Activated CD4-positive, alpha-beta T cell treated with anti-CD3 and anti-CD28 coated beads for 36 hours (primary cell): ENCODE measurements at places on chromosomes 1 and 21.
A peak's percentile ranks its signal among the peaks of the same experiment; 100 is the strongest.

GRCh38 chr1:235078480-235079381, 49.9 kb downstream of the TOMM20 start:
- no peak for DNase-seq

DNA sequence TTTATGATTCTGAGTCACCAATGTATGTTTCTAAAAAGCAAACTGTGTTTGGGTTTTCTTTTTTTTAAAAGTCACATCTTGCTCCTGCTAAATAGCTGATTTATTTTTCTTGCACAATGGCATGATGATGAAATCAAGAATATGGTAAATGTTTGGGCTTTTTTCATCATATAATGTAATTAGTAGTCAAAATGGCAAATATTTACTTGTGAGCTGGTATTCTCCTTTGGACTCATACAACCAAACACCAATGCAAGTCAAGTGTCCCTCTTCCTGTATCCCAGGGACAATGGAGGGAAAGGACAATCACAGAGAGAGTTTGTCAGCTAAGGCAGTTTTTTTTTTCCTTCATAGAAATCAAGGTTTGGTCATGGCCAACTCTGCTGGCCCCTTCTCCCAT, 94.6 kb upstream of the RALGPS2 start:
- DNase-seq, result no peak

DNA sequence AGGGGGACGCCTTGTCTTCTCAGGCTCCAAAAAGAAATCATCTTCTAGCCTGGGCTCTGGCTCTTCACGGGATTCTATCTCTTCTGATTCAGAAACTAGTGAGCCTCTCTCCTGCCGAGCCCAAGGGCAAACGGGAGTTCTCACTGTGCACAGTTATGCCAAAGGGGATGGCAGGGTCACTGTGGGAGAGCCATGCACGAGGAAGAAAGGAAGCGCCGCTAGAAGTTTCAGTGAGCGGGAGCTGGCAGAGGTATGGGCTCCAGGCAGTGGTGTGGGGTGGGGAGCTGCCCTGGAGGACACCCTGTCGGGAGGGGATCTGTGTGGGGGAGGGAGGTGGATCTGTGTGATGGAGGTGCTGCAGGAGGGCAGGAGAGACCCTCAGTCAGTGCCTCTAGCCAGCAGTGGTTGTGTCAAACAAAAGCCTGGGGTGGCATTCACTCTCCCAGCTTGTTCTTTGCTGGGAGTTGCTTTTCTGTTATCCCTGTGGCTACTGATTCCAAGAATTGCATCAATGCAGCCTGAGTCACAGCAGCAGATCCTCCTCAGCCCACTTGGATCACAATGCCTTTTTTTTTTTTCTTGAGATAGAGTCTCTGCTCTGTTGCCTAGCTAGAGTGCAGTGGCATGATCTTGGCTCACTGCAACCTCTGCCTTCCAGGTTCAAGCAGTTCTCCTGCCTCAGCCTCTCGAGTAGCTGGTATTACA, 21.8 kb downstream of the KDM4A start:
- DNase-seq, result no peak

- no peak for DNase-seq
These were observed 61.7 kb downstream of the CHD5 start for GRCh38 chr1:6118415-6118814.

- no peak for DNase-seq
These were observed 2.5 kb upstream of the CD160 start for GRCh38 chr1:145716641-145717345.

DNA sequence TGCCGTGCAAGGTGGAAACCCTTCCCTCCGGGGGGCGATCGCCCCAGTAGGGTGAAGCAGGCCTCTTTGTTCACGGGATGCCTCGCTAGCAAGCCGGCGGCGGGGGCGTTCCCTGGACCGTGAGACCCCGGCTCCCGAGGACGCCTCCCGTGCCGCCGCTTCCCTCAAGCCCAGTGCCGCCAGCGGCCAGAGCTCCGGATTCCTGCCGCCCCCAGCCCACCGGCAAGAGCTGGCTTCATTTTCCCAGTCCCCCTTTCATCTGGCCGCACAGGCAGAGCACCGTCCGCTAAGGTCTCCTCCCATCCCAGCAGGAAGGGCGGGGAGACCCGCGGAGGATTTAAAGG, 16.3 kb downstream of the IER5 start:
- peak; percentile 61 for DNase-seq

DNA sequence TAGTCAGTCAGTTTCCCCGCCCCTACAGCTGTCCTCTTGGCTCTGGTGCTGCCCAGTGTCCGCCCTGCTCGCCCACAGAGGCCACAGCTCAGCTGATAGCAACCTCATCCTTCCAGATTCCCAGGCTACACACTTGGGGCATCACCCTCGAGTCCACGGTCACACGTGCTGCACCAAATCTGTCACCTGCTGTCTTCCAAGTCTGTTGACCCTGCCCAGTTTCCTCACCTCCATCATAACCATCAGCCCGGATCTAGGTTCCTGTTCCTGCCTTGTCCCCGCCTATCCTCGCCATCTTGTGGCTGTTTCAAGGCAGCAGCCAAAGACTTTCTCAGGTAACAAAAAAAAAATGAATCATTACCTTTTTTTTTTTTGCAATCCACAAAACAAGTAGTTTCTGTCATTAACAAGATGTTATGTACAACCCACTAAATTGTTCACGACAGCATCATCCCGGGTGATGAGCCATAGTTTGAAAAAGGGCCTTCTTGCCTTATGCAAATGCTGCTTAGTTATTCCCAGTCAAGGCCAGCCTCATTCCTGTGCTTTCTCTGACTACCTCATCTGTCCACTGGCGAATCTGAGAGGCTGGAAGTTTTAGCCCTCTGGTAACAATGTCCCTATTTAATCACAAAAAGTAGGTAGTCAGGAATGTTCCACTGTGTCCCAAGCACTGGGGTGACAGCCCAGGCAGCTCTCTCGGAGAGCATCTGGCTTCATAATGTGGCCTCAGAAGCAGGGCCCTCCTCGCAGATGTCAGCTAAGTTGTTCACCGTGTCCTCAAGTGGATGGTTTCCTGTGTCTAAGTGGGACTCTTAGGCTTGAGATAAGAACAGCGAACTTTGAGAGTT, 4.9 kb upstream of the MIIP start:
- DNase-seq, result peak; percentile 34

GRCh38 chr21:30942192-30942591, 60.8 kb upstream of the KRTAP11-1 start:
- DNase-seq, result no peak

DNA sequence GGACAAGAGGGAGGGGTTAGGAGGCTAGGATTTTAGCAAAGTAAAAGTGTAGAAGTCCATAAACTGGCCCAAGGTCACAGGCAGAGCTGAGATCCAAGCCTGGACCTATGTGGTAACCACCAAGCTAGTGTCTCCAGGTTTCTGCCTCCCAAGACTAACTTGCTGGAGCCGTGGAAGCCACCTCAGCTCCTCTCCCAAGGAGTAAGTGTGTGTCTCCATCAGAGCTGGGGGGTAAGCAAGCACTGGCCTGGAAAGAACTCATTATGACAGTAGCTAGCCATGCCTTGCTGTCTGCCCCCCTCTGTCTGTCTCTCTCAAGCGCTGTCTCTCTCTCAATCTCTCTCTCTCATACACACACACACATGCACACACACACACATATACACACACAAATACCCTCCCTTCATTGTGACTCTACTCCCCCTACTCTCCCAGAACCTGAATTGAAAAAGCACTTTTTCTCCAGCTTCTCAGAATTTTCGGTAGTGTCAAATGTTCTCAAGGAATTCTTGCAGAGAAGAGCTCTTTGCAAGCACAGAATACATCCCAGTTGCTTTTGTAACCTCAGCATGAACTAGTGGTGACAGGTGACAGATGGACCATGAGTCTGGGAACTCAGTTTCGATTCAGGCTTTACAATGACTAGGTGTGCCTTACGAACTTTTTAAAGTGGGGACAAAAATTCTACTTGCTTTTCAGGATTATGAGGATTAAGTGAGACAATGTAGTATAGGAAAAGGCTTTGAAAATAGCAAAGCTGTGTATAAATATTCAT, 238.0 kb upstream of the FGGY start:
- no peak for DNase-seq

GRCh38 chr21:44947111-44947929, 7.5 kb downstream of the SLX9 start:
- DNase-seq, result no peak

GRCh38 chr1:52239708-52240001, 97.8 kb downstream of the ZFYVE9 start:
- DNase-seq, result no peak

DNA sequence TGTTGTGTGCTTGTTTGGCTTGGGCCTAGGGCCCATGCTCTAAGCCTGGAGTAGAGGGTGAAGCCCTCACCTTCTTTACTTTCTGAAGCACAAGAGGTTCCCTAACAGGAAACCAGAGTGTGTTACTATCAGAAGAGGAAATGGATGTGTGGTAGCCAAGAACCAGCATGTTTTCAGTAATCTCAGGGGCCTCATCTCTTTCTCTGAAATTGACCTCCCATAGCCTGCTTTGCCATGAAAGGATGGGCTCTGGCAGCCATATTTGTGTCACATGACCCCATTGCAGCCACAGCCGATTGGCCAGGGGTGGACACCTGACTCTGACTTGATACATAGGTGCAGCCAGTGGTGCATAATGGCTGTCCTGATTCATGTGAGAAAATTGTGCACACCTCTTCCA, 18.6 kb downstream of the A3GALT2 start:
- DNase-seq, result peak; percentile 58

DNA sequence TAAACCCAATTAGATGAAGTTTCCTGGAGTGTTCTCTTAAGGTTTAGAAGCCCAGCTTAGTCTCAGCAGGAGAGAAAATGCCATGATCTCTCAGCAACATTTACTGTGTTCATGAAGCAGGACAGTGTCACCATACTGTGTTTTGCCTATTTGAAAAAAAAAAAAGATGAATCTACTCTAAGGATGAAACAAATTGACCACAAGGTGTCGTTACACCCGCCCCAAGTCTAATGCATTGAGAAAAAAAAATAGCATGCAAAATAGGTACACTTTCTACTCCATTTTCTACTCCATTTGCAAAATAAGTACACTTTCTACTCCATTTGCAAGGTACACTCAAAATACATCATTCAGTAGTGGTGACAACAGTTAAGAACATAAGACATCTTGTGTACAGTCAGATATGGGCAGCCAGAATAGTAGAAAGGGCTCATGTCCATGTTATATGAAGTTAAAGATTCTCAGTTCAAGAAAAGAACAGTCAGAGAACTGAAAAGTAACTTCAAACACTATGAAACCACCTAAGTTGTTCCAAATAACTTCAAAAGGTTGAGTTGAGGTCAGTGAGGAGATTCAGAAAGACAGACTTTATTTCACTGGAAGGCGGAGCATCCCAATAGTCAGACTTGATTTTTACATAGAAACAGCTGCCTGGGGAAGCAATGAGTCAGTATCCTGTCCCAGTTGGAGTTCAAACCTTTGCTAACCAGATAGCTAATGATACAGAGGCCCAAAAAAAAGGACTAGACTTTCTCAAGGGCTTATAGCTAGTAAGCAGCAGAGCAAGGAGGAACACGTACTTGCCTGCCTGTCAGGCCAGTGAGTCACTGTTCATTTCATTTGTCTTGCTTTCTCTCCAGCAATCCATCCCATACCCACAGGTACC, 13.3 kb downstream of the PLPPR5 start:
- DNase-seq, result peak; percentile 43

- DNase-seq, result no peak
These were observed 959.0 kb downstream of the PLA2G4A start for GRCh38 chr1:187787736-187788135.

DNA sequence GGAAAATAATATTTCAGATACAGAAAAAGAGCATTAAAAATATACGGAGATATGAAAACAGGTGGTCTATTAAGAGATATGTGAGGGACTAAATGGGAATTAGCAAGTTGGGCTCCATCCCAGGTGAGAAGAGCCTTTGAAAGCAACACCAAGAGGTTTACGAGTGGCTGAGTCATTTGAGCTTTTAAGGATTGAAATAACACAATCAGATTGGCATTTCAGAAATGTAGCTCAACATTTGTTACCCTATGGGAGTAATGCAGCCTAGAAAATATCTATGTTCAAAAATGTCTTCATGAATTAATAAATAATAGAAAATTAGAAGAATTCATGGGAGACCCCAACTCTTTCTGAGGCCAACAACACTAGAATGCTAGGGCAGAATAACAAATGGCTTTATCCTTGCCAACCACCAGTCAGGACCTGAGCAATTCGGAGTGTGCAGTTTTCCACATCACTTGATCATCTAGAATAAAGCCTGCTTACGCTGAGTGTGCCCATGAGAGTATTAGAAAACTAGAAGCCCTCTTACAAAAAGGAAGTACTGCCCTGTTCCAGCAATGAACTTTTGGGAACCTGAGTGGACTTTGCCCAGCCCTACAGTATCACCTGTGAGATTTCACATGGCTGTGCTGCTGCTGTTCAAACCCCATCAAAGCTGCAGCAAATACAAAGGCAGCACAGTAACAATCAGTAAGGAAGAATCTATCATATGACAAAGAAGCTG, 538.0 kb upstream of the CAMK1G start:
- no peak for DNase-seq

- DNase-seq, result no peak
These were observed 37.1 kb downstream of the EEIG2 start for GRCh38 chr1:108597041-108597440.

- no peak for DNase-seq
These were observed 8.9 kb upstream of the PRMT6 start for GRCh38 chr1:107047602-107048001.

DNA sequence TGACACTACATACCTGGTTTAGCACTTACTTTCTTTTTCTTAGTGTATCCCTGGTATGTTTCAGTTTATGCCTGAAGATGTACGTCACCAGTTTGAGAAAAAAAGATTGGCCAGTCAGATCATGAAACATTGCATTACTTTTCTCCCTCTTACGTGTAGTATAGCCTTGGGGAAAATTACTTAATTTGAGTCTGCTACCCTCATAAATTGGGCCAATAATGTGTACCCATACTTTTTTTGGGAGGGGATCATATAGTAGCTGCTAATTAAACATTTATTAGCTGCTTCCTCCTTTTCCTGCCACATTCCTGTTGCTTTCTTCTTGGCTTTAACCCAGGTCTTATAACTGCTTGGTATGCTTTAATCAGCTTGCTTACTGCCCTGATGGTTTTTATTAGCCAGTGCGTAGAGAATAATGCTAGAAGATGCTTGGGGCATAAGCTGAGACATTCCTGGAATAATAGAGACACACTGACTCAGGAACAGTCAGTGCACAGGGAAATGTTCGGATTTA, 32.1 kb downstream of the RABGAP1L start:
- no peak for DNase-seq

DNA sequence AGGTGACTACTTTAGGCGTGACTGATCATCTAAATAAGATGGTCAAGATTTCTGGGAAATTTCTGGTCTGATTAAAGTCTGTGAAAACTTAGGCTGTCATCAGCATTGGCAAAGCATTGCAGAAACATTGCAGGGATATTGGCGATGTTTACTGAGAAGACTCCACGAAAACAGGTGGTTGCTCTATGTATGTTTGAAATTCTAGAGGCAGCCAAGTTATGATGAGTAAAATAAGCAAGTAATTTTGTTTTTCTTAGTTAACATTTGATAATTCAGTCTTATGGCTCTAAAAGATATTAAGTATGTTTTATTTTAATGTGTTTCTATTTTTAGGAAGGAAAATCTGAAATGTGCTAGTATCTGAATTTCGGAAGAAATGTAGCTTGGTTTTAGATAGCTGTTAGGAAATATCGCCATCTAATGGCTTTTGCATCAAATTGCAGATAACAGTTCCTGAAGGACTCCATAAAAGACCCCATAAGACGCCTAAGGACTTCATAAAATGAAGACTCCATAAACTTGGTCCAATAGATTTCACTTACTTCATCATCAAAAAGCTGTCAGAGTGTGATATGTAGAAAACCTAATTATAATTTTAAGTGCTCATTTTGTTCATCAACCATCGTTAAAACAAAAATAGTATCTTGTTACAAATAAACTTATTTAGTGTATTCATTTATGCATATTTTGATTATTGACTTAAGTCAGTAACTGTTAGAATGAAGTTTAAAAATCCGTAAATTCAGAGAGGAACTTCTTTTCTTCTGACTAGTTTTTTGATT, 344.6 kb downstream of the RYR2 start:
- no peak for DNase-seq
